ENCODE measurements at places on chromosomes 2 and 18.

DNA sequence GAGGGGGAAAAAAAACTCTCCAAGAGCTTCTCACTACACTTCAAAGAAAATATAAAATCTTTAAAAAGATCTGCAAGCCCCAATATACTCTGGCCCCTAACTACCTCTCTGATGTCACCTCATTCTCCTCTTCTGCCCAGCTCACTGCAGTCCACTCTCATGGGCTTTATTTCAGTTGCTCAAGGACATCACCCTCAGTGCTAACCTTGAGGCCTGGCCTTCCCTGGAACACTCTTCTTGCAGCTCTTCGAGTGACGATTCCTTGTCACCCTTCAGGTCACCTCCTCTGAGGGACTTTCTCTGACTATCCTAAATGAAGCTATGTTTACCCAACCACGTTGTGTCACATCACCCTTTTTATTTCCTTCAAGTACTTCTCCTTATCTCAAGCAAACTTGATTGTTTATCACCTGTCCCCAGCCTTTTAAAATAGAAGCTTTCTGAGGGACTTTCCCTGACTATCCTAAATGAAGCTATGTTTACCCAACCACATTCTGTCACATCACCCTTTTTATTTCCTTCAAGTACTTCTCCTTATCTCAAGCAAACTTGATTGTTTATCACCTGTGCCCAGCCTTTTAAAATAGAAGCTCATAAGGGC lies 10.4 kb downstream of the RTTN start:
- DNase-seq, result no peak

GRCh38 chr2:27741673-27742072 lies 29.8 kb upstream of the MRPL33 start:
- DNase-seq, result no peak

DNA sequence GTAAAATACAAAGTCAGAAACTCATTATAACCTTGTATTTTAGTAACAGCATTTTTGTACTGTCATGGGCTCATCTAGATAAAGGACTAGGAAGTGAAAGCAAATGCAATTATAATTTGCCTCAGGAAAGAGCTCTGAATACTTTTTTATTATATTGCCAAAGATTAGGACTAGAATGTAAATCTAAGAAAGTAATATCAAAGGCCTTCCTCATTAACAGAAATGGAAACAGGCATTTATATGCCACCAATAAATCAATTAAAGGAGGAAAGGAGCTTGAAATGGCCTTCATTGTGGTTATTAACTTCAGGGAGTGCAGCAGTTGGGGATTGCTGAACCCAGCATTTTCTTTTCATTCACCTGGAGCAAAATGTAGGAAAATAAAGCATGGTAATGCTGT lies 39.6 kb downstream of the DTNA start:
- DNase-seq, result no peak

DNA sequence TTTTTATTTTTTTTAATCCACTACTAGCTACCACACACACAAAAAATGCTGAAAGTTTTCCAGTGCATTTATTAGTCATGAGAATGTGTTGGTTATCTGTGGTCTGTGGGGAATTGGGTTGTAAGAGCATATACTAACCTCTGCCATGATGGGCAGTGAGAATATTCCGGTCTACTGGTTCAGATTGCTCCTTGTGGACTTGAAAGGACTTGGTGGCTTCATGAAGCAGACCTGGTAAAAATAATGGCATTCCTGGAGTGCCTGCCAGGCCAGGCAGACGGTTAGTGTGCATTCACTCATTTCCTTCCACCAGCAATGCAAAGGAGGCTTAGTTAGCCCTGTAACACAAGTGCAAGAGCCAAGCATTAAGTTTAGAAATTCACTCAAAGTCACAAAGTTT lies 150.8 kb downstream of the THSD7B start:
- DNase-seq, result no peak

DNA sequence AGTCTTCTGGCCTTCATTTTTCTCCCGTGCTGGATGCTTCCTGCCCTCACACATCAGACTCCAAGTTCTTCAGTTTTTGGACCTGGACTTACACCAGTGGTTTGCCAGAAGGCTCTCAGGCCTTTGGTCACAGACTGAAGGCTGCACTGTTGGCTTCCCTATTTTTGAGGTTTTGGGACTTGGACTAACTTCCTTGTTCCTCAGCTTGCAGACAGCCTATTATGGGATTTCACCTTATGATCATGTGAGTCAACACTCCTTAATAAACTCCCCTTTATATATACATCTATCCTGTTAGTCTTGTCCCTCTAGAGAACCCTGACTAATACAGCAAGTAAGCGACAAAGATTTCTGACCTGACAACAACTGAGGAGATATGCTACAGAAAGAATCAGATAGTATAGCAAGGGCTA lies 7.2 kb downstream of the CDC42EP3 start:
- DNase-seq, result no peak

DNA sequence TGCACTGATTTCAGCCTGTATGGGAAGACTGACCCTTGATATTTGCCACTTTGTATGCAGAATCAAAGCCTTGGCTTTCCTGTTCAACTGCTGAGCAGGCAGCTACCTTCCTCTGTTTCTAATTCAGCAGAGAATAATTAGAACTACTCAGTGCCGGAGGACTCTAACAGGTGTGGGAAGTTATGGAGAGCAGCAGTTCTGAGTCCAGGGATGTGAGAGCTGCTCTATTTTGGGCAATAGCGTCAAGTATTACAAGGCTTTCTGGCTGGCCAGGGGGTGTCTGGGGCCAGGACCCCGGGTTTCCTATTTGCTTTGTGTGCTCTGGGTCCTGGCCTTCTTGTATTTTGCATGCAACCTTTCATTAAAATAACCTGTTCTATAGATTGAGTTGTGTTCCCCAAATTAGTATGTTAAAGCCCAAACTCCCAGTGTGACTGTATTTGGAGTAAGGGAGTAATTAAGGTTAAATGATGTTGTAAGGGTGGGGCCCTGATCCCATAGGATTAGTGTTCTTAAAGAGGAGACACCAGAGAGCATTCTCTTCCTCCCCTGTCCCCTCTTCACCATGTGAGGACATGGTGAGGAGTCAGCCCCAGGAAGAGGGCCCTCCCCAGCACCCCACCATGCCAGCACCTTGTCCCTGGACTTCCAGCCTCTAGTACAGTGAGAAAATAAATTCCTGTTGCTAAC lies 5.6 kb upstream of the NTSR2 start:
- no peak for DNase-seq

GRCh38 chr2:181467966-181468707 lies 11.0 kb downstream of the ITGA4 start:
- DNase-seq, result no peak

- no peak for DNase-seq
These were observed 178.4 kb downstream of the KCNE4 start for GRCh38 chr2:223230352-223230751.

DNA sequence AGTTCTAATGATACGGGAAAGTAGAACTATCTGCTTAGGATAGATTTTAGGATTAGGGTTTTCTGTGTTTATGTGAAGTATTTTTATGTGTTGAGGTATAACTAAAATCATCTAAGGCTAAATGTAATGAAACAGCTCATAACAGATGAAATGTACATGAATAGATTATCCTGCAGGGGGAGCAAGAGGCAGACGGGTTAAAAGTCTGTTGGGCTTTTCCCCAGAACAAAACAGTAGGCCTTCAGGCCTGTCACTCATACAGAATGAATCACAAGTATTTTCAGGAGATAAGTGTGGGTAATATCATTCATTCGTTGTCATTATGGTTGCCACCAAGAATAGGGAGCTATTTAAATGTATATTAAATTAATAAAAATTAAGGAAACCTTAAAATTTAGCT lies 107.9 kb upstream of the IL1R2 start:
- DNase-seq, result no peak

GRCh38 chr18:11369556-11369955 lies 220.2 kb upstream of the PIEZO2 start:
- DNase-seq, result no peak

DNA sequence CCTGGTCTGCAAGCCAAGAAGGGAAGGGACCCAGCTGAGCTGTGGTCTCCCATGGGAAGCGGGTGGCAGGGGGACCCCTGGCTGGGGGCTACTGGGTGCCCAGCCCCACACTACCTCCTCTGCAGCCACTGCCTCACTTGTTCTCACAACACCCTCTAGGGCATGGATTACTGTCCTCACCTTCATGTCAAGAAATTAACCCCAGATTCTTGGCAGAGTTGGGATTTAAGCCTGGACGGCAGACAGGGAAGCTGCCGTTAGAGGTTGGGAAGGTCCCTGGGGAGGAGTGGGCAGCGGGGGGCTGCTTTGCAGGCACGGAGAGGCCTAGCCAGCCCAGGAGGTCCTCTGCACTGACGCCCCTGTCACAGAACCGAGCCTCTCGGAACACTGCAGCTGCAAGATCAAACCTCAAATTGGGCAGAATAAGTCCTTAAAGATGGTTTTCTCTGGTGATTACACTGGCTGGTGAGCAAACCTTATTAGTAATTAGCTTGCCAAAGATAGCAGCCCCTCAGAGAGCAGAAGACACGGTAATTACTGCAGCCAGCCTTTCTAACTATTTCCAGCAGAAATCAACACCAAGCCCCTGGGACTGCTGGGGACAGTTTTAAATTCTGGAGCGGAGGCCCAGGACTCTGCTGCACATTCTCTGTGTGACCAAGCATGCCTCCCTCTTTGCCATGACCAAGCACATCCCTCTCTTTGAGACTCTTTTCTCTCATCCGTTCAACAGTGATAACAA lies 35.9 kb downstream of the KCNF1 start:
- no peak for DNase-seq

GRCh38 chr2:64192664-64193105 lies 48.5 kb upstream of the PELI1 start:
- DNase-seq, result no peak

- DNase-seq, result no peak
These were observed 163.8 kb upstream of the STK17B start for GRCh38 chr2:196335221-196335634.

DNA sequence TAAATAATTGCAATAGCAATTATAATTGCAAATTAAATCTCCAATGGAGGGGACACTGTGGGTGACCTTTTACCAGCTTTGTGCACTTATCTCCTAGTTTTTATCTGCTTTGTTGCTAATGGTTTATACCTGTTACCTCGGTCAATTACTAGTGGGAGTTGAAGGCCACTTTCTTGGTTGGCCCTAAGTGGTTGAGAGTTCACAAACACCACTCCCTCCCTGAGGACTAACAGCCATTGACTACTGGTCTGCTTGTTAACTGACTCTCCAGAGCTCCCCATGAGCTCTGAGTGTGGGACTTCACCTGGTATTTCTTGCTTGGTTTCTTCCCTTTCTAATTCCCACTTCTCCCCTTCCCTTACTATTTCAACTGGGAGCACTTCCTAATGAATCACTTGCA lies 27.2 kb downstream of the SERPINE2 start:
- no peak for DNase-seq

DNA sequence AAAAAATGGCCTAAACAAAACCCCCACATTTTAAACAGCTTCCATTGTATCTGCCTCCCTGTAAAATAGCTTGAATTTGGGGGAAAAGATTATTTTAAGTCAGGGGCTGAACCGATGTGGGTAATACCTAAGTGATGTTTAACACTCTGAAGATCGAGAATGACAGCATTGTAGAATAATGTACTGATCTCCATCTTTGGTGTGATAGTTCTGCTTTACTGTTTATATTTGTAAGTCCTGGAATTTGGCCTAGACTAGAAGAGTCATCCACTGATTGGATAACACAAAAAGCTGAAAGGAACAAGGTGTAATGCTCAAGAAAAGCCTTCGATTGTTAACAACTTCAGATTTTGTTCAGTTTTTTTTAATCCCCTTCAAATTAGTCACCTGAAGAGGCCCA lies 53.8 kb upstream of the CCDC68 start:
- DNase-seq, result no peak

All from NCI-H2029 (cell line).